ENCODE measurements at places on chromosomes 1 and 21.

- DNase-seq = no peak
These were observed 84.1 kb upstream of the CCDC190 start for GRCh38 chr1:162944974-162945674.

DNA sequence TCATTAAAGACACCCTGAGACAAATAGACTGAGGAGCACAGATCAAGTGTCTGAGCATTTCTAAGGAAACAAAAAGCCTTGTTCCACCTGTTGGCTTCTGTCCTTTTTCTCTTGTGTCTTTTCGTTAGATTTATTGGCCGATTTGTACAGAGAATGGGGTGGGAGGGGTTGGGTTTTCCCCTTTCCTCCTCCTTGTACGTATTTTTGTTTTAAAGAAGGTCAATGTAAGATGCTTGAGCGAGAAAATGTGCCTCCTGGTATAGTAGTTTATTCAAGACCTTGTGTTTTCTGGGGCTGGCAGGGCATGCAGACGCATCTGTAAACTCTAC, 1.2 kb downstream of the BCL9 start:
- DNase-seq = no peak

DNA sequence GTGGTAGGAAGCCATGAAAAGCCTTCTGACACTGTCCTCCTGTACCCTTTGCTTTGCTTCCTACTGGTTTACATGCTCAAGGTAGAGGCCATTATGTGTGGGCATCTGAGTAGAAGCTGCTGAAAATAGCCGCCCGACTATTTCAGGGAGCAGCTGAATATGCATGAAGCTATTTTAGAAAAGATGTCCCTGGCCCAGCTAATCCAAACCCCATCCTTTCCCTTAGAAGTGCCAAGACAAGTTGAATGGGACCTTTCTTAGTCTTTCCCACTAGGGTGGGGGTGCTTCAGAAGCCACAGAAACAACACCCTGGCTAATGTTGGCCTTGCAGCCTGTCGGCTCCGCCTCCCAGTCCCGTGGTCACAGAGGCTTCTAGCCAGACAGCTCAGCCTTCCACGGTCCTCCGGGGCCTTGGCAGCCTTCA, 205.1 kb upstream of the EDN2 start:
- DNase-seq = no peak

- no peak for DNase-seq
These were observed 76.1 kb upstream of the CNIH3 start for GRCh38 chr1:224539971-224540370.

GRCh38 chr1:232980355-232980978, 30.1 kb downstream of the NTPCR start:
- DNase-seq = no peak

- no peak for DNase-seq
These were observed 514 bp downstream of the FAM43B start for GRCh38 chr1:20552728-20553445.

GRCh38 chr1:195105773-195106172, 1502.5 kb downstream of the KCNT2 start:
- no peak for DNase-seq

DNA sequence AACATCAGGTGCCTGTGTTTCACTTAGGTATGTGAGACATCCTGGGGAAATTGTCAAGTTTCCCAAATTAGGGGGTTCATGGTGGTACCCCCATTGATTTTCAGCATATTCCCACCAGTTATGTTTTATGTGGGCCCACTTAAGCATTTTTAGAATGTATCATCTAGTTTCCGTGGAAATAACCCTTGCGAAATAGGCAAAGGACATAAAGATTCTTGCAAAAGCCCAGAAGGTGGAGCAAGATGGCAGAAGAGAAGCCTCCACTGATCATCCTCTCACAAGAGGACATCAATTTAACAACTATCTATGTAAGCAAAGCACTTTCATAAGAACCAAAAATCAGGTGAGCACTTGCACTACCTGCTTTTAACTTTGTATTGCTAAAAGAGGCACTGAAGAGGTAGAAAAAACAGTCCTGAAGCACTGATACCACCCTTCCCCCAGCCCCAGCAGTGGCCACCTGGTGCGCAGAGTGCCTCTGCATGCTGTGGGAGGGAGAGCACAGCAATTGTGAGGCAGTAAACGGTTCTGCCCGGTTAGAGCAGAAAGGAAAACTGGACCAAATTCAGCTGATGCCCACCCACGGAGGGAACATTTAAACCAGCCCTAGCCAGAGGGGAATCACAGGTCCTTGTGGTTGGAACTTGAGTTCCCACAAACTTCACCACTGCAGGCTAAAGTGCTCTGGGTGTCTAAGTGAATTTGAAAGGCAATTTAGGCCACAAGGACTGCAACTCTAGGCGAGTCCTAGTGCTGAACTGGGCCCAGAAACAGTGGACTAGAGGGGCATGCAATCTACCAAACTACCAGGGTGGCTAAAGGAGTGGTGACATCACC, 23.2 kb downstream of the MCOLN2 start:
- no peak for DNase-seq

GRCh38 chr1:183877053-183877720, 72.3 kb downstream of the RGL1 start:
- no peak for DNase-seq
